ENCODE measurements at places on chromosomes 2 and 18.

DNA sequence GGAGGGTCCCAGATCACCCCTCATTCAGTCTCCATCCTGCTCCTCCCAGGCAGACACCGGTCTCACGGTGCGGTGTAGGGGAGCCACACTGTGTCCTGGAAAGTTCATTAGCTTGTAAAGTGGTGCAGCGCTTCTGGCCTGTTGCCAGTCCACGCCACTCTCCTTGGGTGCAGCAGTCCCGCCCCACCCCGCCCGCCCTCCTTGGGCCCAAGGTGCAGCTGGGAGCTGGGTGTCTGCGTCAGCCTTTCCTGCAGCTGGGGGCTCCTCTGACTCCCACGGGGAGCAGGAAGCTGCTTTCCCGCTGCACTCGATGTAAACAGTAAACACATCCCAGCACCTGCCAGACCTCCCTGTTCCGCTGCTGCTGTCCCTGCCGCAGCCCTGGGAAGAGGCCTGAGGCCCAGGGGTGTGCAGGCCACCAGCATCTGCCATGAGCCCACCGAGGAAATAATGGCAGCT lies 53.8 kb upstream of the ASB18 start:
- no peak for DNase-seq

- DNase-seq: no peak
Observed at GRCh38 chr2:105497094-105497493, 98.2 kb upstream of the FHL2 start.

DNA sequence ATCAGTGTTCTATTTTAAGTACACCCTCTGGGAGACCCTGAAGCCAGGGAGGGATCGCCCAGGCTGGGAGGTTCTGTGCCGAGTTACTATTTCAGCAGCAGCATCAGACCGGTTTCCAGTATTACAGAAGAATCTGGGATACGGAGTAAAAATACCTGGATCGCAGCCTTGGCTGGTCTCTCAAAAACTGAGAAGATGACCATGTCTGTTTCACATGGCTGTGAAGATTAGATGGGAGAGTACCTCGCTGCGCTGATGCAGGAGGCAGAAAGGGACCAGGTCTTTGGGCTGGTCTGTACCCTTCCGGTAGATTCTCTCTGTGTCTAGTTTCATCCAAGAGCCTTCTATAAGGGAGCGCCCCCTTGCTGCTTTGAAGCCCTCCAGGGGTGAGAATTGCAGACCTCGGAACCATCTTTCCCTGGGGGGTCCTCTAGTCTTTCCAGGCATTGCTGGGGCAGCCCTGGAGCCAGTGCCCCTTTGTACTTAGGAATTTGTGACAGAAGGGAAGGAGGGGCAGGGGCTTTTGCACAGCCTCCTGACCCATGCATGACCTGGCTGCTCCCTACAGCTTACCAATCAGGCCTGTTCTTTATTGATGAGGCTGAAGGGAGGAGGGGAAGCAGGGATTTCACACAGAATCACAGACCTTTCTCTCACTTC lies 56.3 kb upstream of the MAPRE3 start:
- no peak for DNase-seq

GRCh38 chr2:40760071-40760666 lies 308.3 kb upstream of the SLC8A1 start:
- no peak for DNase-seq

DNA sequence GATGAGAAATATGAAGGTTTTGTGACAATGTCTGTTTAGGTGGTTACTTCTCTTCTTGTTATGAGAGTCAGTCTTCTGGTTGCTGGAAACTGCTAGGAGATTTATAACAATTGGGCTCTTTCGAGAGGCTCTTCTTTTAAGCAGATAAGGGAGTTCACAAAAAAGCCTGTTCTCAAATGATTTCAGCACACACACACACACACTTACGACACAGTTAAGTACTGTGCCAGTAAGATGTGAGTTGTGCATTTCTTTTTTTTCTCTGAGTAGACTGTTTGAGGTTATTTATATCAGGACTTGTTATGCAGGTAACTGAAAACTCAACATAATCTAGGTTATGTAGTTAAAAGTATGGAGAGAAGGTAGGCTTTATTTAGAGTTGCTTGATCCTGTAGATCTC lies 49.8 kb downstream of the MSH2 start:
- no peak for DNase-seq

GRCh38 chr2:67651565-67651964 lies 254.4 kb downstream of the ETAA1 start:
- DNase-seq: no peak

- no peak for DNase-seq
Observed at GRCh38 chr2:114122930-114123329, 233.0 kb downstream of the ACTR3 start.

DNA sequence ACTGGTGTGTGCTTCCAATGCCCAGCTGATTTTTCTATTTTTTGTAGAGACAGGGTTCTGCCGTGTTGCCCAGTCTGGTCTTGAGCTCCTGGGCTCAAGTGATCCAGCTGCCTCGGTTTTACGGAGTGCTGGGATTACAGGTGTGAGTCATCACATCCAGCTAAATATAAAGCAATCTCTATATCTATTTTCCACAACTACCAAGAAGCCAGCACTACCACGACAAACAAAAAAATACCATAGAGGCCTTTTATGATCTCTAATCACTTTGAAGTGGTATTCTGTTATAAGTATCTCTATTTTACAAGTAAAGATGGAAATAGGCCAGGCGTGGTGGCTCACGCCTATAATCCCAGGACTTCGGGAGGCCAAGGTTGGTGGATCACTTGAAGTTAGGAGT lies 34.7 kb downstream of the C2orf74 start:
- DNase-seq: no peak

DNA sequence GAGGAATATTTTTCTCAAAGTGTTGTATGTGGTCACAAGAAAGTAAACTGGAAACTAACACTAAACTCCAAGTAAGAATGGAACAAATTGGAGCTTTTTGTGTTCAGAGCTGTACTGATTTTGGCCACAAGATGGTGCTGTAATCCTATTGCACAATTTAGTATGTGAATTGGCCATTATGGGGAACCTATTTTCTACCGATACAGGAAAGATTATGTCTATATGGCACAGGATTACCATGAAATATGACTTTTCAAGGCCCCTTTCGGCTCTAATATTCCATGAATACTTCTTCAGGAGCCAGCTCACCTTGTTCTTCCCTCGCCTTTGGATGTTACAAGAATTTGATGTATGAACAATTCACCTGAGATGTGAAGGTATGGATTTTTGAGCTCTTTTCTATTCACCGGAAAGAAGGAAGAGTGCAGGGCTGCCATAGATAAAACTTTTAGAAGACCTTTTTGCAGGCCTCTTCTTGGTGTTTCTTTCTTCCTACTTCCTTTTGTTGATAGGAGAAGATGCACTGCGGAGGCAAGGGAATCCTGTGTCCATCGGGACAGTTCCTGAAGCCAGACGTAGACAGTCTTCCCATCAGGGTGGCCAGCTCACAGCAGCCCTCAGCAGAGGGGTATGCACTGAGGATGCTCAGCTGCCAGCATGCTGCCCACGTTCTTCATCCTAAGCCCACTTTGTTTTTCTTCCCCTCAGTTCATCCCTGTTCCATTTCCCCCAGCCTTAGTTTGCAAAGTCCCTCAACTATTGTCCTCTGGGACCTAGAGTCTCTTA lies 13.3 kb downstream of the MRPL44 start:
- no peak for DNase-seq

DNA sequence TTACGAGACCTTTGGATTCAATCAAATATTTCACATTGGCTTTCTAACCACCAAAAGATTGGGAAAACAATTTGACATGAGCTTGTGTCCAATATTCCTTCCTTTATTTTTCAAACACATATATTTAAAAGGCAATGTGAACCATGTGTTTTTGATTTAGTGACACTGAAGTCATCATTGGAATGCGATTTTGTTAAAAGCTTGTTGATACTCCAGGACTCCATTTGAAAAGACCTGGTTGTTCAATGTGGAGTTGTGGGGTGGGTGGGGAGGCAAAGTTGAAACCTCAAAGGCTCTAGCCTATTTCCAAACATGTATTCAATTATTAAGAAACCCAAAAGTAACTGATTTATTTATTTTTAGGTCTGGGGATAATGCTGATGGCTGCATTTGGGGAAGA lies 114.1 kb upstream of the TRIB2 start:
- no peak for DNase-seq

GRCh38 chr2:181163691-181164090 lies 183.3 kb downstream of the UBE2E3 start:
- DNase-seq: no peak

GRCh38 chr2:234930397-234930796 lies 21.4 kb upstream of the SH3BP4 start:
- no peak for DNase-seq
